ENCODE measurements at places on chromosomes 4 and X. TPM values are rescaled to one million over a fixed set of nuclear protein-coding genes. Genes with fewer than 3 reads are reported as not detected.

DNA sequence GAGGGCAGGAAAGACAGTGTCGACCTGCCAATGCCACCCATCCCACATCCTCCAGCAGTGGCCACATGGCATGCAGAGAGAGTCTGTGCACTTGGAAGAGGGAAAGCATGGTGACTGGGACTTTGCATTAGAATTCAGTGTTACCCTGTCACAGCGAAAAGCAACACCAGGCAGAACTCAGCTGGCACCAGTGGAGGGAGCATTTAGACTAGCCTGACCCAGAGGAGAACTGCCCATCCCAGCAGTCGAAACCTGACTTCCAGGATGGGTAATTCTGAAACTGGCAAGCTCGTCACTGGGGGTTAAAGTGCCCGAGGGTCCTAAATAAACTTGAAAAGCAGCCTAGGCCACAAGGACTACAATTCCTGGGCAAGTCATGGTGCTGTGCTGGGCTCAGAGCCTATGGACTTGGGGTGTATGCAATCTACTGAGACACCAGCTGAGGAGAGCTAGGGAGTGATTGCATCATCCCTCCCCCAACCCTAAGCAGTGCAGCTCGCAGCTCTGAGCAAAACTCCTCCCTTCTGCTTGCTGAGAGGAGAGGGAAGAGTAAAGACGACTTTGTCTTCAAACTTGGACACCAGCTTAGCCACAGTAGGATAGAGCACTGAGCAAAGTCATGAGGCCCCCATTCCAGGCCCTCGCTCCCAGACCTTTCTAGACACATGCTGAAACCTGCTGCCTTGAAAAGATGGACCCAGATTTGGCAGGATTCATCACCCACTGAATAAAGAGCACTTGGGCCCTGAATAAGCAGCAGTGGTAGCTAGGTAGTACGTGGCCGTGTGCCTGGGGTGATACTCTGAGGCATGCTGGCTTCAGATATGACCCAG is 68.8 kb downstream of the DDX60L start:
- no peak for DNase-seq

The ZAR1 gene
- not detected for total RNA-seq

GRCh38 chrX:37717708-37718107 is 32.1 kb downstream of the XK start:
- no peak for DNase-seq

The STPG2 gene
- 0.29 TPM for total RNA-seq

GRCh38 chr4:114417214-114417613 is 181.4 kb upstream of the UGT8 start:
- DNase-seq = no peak

DNA sequence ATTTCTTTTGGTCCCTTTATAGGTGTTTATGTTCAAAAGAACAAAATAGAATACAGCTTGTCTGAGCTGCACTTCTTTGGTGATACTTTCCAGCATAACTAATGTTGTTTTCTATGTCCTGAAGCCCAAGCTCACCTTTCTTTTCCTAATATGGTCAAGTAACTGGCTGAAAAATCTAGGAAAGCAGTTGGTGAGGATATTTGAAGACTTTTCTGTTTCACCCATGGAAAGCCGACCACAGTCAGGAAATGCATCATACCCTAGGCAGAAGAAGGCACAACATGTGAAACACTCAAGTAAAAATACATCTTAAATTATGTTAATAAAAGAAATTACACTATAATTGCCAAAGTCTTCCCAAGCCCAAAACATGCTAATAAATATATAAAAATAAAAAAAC is 337.0 kb downstream of the PDGFC start:
- no peak for DNase-seq

The CNGA1 gene
- not detected for total RNA-seq
